ENCODE measurements at places on chromosomes 11 and 22.

DNA sequence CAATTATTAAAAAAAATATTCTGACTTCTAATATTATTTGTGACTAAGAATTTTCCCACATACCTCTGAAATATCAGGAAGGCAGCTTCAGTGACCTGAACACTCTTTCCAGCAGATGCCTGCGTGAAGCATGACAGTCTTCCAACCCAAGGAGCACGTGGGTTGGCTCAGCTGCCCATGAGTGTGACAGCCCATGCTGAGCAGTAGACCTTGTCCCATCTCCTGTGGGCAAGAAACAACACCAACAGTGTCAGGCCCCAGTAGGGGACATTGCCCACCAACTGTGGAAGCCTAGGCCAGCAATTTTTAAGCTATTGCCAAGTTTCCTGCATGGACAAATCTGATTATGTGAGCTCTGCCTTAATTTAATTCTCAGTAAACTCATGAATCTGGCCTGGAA is 66.4 kb upstream of the OLFML1 start:
- no peak for DNase-seq

- peak; percentile 95 for DNase-seq
These were observed 100.1 kb downstream of the RDX start for GRCh38 chr11:110196241-110196754.

DNA sequence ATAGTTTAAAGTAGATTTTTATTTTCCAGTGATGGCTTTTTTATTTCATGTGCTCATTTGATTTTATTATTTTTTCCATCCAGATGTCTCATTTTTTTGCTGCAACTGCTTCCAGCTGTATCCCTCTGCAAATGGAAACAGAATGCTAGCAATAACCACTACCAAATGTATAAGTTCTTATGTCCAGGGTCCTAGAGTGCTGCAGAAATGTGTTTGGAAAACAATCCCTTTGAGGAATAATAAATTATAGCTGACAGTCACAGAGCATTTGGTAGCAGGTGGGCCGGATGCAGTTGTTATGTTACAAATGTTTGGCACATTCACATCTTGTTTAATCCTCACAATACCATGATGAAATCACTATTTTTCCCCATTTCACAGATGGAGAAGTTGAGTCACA is 300.7 kb upstream of the PDGFD start:
- no peak for DNase-seq

DNA sequence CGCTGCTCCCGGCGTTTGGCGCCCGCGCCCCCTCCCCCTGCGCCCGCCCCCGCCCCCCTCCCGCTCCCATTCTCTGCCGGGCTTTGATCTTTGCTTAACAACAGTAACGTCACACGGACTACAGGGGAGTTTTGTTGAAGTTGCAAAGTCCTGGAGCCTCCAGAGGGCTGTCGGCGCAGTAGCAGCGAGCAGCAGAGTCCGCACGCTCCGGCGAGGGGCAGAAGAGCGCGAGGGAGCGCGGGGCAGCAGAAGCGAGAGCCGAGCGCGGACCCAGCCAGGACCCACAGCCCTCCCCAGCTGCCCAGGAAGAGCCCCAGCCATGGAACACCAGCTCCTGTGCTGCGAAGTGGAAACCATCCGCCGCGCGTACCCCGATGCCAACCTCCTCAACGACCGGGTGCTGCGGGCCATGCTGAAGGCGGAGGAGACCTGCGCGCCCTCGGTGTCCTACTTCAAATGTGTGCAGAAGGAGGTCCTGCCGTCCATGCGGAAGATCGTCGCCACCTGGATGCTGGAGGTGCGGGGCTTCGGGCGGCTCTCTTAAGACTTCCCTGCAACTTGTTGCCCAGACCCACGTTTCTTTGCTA is at the start of gene CCND1:
TSS of gene CCND1 (plus strand) at position 162 of the 587 bp plus-strand sequence. CDS start at position 320, 158 bp downstream.
- peak; percentile 86 for DNase-seq

DNA sequence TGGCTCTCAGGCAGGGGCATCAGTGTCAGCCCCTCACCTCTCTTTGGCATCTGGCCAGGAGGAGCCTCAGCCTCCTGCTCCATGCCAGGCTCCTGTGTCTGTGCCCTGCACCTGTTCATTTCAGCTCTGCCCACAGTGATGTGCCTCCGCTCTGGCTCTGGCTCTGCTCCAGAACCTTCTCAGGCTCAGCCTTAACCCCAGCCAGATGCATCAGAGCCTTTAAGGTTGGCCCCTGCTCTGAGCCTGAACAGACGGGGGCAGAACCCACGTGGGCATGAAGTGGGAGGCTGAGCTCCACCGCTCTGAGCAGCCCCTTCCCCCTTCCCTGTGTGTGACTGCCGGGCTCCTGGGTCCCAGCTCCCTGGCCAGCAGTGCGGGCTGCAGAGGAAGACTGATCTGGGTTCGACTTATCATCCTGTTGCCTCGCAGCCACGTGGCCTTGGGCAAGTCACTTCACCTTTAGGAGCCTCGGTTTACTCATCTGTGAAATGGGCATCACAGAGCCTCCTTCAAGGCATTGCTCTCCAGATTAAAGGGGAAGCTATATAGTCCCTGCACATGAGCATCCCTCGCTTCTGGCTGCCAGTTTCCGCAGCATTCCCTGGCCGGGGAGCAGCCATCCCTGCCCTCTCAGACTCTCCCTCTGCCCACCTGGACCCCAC is 44.7 kb upstream of the RTL6 start:
- no peak for DNase-seq

- DNase-seq = no peak
These were observed 202.6 kb downstream of the AASDHPPT start for GRCh38 chr11:106280036-106280435.

- DNase-seq = no peak
These were observed 965 bp downstream of the OR9Q1 start for GRCh38 chr11:58024601-58025091.

DNA sequence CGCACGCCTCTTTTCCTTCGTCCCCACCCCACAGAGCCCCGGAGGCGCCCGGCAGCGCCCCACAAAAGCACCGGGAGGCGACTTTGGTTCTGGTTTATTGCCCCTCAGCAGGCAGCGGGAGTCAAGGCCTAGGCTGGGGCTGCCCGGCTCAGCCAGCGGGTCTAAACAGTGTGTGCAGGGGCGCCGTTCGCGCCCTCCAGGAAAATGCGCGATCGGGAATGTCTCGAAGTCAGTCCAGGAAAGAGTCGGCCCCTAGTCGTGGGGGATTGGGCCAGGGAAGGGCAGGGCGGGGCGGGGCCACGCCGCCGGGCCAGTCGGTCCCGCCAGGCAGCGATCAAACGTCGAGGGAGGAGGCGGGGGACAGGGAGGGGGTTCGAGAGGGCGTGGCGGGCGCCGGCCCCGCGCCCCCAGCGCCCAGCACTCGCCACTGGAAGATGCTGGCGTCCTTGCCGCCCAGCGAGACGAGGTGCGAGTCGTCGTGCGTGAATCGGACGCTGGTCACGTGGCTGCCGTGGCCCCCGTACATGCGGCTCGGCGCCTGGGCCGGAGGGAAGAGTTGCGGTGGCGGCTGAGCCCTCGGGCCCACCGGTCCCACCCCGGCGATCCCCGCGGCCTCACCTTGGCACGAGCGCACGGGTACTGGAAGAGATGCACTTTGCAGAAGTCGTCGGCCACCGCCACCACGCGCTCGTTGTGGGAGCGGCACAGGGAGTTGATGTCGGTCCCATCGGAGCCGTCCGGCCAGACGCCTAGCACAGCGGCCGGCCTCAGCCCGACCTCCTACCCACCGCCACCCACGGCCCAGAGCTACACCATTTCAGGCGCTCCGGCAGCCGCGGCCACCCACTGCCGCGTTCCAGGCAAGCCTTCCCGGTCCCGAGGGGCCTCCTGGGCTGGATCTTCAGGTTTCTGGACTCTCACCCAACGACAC is 741 bp upstream of the MTA2 start:
- DNase-seq = peak; percentile 74

- DNase-seq = peak; percentile 19
These were observed 291.3 kb downstream of the TBC1D22A start for GRCh38 chr22:47053726-47054141.

DNA sequence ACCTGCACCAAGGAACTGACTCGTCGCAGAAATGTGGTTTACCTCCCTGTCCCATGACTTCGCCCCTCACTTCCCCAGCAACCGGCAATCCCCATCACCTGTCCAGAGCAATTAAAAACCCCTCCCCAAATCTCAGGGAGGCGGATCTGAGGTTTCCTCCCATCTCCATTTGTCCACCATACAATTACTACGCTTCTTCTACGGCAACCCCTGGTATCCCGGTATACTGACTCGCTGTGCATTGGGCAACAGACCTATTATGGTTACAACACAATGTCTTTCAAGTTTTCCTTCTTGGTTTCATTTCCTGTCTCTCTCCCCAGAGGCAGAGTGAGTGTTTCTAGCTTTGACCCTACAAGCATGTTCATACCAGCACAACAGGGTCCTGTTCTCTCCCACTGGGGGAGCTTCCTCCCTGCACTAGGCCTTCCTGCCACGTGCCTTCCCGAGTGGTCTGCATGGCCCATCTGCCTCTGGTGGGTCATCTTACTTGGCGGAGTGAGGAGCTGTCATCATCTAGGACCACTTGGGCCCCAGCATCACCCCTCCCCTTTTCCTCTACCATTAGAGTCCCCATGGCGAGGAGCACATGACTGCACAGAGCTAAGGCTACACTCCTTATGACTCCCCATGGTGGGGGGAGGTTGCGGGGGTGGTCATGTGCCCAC is 30.3 kb upstream of the NAP1L4 start:
- DNase-seq = peak; percentile 90

GRCh38 chr22:25704701-25705100 is 37.3 kb upstream of the MYO18B start:
- no peak for DNase-seq

DNA sequence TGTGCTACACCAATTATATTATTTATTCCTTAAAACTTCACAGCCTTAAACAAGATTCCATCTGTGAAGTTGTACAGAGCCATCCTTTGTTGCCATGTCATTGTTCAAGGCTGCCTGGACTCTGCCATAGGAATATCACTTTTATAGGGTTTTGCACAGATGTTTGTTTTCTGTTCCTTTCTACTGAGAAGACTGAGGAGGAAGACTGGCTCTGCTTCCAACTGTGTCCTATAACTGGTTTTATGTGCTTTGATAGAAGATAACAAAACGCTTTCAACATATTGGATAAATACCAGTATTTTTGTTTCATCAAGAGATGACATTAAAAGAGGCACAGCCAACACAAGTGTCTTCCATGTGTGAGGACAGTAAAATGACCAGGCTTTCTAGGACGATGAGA is 120.6 kb downstream of the CD44 start:
- no peak for DNase-seq

DNA sequence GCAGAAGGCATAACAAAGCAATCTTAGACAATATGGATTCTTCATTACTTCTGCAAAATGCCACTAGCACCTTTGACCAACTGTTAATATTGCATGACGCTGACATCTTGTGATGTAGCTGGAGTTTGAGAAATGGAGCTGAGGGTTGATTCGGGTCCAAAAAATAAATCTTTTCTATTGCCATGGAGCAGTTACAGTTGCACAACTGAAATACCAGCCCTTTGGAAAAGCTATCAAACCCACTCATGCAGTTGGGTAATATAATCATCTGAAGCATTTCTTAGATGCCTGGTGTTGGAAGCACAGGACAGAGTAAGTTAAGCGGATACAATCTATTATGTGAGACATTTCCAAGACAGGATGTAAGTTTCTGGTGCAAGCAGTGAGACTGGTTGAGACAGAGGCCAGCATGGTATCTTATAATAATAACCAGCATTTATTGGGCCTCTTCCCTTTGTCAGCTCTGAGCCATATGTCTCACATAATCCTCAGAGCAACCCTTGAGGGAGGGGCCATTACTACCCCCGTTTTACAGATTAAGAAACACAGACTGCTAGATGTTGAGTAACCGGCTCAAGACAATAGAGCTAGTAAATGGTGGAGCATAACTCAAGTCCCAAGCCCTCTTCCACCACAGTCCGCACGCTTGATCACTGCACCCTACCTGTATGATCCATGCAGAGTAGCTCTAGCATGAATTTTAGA is 74.9 kb upstream of the CAPRIN1 start:
- no peak for DNase-seq

Measured in epithelial cell of esophagus (primary cell).